Activated naive CD4-positive, alpha-beta T cell treated with anti-CD3 and anti-CD28 coated beads for 36 hours (primary cell): ENCODE measurements at places on chromosomes 4 and X. TPM values are rescaled to one million over a fixed set of nuclear protein-coding genes. Genes with fewer than 3 reads are reported as not detected.

The MRPL1 gene
- total RNA-seq = 39.8 TPM

The BEND4 gene
- total RNA-seq = 0.20 TPM

DNA sequence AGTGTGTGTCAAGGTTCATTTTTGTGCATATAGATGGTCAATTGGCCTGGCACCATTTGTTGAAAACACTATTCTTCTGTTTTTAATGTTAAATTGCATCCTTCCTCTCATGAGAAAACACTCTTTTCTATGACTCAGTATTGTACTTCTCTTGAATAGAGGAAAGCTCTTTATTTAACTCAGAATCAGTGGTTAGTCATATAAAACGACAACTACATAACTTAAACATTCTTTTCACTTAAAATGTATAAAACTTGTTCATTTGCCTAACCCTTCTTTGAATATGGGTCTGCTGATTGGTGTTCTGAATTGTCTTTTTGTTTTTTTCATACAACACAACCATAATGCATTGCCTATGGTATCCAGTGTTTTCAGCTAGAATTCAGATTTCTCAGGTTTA, 17.2 kb upstream of the MRPL1 start:
- DNase-seq = no peak

The TXLNG gene
- 11.8 TPM for total RNA-seq

DNA sequence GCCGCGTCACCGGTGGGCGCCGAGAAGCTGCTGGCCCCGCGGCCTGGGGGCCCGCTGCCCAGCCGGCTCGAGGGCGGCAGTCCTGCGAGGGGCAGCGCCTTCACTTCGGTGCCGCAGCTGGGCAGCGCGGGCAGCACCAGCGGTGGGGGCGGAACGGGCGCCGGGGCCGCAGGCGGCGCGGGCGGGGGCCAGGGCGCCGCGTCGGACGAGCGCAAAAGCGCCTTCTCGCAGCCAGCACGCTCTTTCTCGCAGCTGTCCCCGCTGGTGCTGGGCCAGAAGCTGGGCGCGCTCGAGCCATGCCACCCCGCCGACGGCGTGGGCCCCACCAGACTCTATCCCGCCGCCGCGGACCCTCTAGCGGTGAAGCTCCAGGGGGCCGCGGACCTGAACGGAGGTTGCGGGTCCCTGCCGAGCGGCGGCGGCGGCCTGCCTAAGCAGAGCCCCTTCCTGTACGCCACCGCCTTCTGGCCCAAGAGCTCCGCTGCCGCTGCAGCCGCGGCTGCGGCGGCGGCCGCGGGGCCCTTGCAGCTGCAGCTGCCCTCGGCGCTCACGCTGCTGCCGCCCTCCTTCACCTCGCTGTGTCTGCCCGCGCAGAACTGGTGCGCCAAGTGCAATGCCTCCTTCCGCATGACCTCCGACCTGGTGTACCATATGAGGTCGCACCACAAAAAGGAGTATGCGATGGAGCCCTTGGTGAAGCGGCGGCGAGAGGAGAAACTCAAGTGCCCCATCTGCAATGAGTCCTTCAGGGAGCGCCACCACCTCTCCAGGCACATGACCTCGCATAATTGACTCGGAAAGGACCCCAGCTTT, 5.6 kb downstream of the PRDM8 start:
- DNase-seq = peak; percentile 60

The SATL1 gene
- total RNA-seq = not detected

GRCh38 chrX:86348669-86349068, 200.4 kb downstream of the DACH2 start:
- no peak for DNase-seq

GRCh38 chr4:84232309-84233095, 266.6 kb downstream of the NKX6-1 start:
- no peak for DNase-seq

The HTRA3 gene
- not detected for total RNA-seq

GRCh38 chrX:39759526-39760224, 338.1 kb downstream of the BCOR start:
- DNase-seq = no peak

DNA sequence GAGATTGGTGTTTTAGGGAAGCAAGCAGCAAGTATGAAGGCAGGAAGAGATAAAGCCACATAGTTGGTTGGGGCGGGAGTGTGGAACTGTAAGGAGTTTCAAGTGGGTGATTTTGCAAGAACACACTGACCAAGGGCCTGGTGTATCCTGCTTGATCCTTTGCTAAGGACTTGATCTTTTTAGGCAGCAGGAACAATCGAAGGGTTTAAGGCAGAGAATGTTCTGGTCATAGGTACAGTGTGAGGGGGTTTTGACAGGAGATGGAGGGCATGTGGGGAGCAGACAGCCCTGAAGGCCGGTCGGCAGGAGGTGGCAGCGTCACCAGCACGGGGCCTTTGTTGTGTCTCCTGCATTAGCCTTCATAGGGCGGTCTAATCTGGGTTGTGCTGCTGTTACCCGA, 54.7 kb downstream of the FAM193A start:
- DNase-seq = no peak

The TFE3 gene
- total RNA-seq = 34.7 TPM

- DNase-seq = no peak
Observed at GRCh38 chr4:8754634-8755589, 116.7 kb downstream of the HMX1 start.

The APOOL gene
- total RNA-seq = 24.1 TPM

- no peak for DNase-seq
Observed at GRCh38 chr4:82893942-82894341, 3.0 kb upstream of the SEC31A start.

- no peak for DNase-seq
Observed at GRCh38 chr4:96473246-96473645, 633.4 kb downstream of the PDHA2 start.

DNA sequence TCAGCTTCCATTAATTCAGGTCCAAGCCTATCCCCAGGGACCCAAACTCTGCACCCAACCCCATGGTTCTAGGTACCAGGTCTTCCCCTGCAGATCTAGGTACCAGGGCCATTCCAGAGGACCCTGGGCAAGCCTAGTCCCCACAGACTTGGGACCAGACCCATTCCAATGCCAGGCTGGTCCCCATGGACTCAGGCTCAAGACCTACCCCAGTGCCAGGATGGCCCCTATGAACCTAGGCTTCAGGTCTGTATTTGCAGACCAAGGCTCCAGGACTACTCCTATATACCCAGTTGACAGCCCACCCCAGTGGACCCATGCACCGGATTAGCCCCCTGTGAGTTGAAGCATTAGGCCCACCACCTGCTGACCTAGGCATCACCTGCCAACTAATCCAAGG, 8.9 kb downstream of the MTHFD2L start:
- no peak for DNase-seq

The ERAS gene
- total RNA-seq = not detected

DNA sequence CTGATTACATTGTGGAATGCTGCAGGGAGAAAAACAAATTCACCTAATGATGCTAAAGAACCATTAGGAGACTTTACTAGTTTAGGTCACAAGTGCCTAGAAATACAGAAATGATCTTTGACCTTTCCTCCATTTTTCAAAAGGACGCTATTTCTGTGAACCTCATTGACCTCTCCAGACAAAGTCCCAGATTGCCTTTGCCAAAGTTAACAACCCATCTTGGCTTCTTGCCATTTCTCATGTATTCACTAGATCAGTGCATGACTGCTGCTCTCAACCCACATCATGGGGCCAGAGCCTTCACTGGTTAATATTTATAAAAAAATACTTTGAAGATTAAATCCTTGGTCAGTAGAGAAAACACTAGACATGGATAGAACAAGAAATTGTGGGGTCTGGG, 19.9 kb upstream of the AR start:
- DNase-seq = no peak

The MAGEE2 gene
- total RNA-seq = not detected

DNA sequence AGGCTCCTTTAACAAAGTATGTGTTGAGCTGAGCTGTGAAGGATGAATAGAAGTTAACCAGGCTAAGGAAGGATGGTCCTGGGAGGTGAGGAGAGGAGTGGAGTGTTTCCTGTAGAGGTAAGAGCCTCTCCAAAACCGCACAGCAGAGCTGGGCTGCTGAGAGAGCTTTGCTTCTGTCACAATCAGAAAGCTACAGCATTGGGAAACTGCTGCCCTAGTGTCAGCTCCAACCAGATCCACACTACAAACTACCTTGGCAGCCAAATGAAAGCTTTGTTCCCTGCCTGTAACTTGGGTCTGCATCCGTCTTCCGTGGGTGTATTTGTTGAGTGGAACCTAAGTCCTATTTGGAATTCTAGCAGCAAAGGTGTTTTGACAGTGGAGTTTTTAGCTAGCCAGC, 91.8 kb downstream of the REPS2 start:
- no peak for DNase-seq

- DNase-seq = no peak
Observed at GRCh38 chr4:51918251-51918650, 75.3 kb downstream of the DCUN1D4 start.

DNA sequence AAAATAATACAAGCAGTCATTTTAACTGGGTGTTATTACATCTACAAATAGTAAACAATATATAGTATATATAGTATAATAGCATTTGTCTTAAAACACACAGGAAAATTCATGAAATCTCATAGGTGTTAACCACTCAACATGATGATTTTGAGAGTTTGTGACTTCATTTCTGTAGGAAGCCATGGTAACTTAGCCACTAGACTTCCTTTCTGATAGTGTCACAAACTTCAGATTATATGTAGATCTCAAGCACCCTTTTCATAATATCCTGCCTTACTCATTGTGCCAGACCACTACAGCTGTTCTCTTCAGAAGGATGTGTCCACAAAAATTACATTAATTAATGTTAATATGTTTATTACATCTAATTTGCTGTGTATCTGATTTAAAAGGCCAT, 1250.6 kb downstream of the ADGRL3 start:
- DNase-seq = no peak

DNA sequence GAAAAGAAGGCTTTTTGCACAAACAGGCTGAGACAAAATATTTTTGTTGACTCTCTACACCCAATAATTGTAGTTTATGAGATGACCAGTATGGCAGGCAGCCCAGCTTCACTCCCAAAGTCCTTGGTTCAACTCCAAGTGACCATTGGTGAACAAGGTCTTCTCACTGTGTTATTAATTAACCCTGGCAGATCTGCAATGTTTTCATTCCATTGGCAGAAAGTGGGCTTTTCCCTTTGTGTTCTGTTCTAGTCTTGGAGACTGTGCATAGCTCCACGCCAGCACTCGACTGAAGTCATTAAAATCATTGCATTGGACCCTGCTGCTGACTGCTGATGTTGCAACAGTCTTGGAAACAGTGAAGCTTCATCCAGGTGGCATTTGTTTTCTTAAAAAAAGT, 277.3 kb upstream of the HAND2 start:
- DNase-seq = no peak

DNA sequence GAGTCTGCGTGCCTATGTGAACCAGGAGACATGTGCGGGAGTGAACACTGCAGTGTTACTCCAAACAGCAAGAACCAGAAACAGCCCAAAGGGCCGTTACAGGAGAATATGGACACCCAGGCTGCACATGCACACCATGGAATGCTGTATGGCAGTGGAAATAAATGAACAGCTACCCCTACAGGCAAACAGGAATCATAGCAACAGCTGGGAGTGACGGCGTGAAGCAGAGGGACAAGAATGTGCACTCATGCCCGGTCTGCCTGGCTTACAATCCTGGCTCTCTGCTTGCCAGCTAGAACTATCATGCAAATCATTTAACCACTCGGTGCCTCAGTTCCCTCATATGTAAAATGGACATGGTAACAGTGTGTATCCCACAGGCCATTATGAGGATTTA, 16.6 kb downstream of the GPKOW start:
- DNase-seq = no peak

The MAP9 gene
- total RNA-seq = 5.3 TPM

- no peak for DNase-seq
Observed at GRCh38 chr4:91114386-91114785, 987.2 kb downstream of the CCSER1 start.

The PNMA5 gene
- not detected for total RNA-seq

The LIMCH1 gene
- not detected for total RNA-seq

DNA sequence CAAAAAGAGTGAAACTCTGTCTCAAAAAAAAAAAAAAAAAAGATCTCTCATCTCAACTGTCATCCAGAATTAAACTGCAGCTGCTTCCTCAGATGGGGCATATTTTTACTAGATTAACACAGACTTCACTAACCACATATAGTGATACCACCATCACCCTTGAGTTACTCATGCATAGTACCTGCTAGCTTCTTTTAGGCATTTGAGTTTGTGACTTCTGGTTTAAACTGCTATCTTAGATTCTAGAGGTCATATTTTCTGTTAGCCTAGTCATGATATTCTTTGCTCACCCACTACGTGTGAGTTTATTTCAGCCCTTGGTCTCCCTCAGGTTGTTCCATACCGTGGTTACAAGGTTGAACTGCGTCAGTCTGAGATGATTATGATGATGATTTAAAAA, 154.9 kb upstream of the BMP3 start:
- no peak for DNase-seq

DNA sequence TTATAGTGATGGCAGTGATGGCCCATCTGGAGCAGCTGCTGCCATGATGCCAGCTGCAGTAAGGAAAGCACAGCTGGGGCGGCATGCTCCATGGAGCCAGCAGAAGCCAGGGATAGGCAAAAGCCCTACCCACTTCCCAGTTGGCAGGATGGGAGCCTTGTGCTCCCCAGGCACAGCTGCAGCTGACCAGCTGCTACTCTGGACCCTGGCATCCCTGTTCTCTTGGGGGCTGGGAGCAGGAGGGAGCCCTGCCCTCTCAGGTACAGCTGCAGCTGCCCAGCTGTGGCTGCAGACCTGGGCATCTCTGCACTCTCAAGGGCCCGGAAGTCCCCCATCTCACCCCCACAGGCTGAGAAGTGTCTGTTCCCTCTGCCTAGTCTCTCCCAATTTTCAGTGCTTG, 531.9 kb downstream of the PCDH18 start:
- no peak for DNase-seq

DNA sequence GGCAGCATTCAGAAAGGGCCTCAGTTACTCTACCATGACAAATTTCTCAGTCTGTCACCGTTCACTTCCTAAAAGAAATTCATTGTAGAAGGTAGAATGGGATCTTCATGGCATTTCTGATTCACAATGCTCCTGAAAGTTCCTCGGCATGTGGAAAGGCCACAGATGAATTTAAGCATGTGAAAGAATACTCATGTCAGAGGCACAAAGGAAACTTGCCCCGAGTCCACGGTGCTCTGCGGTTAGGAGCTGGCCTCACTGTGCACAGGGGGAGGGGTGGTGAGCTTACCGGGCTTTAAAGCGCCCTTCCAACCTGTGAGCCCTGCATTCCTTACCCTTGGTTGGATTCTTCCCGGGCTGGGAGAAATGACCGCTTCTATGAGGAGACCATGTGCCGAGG, 9.3 kb downstream of the TKTL1 start:
- no peak for DNase-seq

DNA sequence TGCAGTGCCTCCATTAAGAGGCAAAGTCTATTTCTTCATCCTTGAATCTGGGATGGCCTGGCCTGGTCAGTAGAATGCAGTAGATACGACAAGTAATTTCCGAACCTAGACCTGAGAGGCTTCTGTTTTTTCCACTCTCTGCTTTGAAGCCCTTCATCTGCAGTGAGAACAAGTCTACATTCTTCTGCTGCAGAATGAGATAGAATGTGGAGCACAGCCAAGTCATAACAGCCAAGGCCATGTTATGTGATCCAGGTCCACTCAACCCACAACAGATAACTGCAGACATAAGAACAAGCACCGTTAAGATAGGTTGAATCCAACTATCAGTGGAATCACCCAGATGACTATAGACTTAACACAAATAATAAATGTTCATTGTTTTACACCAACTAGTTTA, 1297.7 kb downstream of the C4orf33 start:
- DNase-seq = no peak
